ENCODE measurements at places on chromosomes 2 and 18.

GRCh38 chr2:240479111-240479501, 43.6 kb downstream of the GPC1 start:
- no peak for DNase-seq

- DNase-seq = no peak
Observed at GRCh38 chr2:112055730-112056625, 909 bp downstream of the TMEM87B start.

GRCh38 chr2:96205888-96206287, 2.7 kb downstream of the STARD7 start:
- no peak for DNase-seq

DNA sequence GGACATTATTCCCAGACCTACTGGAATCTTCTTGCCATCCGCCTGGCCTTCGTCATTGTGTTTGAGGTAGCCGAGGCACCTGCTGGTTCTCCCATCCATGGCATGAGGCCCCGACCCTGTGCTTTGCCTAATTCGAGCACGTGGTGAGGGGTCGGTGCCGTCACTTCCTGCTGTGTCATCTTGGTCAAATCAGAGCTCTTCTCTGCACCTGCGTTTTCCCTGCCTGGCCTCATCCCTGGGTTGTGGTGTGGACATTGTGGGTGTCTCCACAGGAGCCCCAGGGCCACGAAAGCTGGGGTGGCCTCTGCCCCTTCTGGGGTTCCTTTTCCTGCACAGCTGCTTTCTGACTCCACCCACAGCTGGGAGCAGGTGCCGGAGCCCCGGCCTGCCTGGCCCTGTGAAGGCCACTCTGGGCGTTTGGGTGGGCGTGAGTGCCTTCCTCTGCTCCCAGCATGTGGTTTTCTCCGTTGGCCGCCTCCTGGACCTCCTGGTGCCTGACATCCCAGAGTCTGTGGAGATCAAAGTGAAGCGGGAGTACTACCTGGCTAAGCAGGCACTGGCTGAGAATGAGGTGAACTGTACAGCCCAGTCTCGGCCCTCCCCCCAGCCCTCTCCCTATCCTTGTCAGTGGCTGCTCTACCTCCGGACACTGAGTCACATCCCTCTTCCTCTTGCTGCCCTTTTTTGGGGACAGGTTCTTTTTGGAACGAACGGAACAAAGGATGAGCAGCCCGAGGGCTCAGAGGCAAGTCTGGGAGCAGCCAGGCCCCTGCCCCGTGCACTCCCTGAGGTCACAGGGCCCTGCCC, 34.9 kb downstream of the ANO7 start:
- no peak for DNase-seq

- DNase-seq = no peak
Observed at GRCh38 chr2:122239440-122239839, 484.0 kb downstream of the TSN start.

- no peak for DNase-seq
Observed at GRCh38 chr2:233691443-233692433, 952 bp upstream of the UGT1A6 start.

- no peak for DNase-seq
Observed at GRCh38 chr2:204643326-204643725, 98.1 kb downstream of the PARD3B start.

DNA sequence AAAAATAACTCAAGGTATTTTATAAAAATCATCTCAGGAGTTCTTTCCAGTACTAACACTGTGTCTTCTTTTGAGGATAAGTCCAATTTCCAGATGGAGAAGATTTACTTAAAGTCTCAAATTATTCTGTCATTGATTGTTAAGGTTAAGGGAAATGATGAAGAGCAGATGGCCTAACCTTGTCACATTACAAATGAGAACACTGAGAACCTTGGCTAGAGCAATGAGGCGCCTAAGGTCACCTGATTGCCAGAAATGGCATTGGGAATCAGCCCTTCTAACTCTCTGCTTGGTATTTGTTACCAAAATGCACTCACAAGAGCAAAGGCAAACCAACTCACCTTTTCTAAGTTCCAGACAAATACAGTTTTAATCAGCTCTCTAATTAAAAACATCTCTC, 835.1 kb downstream of the RNF144A start:
- no peak for DNase-seq

DNA sequence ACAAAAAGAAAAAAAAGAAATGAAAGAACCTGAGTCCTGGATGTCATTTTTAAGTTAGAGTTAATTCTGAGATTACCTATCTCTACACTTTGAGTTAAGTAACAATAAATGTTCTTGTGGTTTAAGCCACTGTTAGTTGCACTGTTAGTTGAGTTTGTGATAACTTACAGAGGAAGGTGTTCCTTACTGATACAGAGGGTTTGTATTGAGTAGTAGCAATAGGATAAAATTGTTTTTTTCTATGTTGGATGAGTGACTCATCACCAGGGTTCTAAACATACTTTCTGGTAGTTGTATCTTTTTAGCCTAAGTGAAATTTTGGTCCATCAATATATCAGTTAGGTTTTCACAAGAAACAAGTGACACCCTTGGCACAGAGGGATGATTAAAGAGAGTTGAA, 4.0 kb upstream of the LCLAT1 start:
- DNase-seq = no peak

GRCh38 chr2:128552806-128553551, 234.3 kb upstream of the HS6ST1 start:
- no peak for DNase-seq

GRCh38 chr2:133408671-133409070, 159.6 kb downstream of the NCKAP5 start:
- no peak for DNase-seq

- no peak for DNase-seq
Observed at GRCh38 chr2:96763511-96764252, 3.0 kb downstream of the CNNM4 start.

- DNase-seq = no peak
Observed at GRCh38 chr2:105443617-105444598, 45.1 kb upstream of the FHL2 start.

GRCh38 chr18:33022370-33022769, 249.5 kb upstream of the KLHL14 start:
- DNase-seq = no peak

- no peak for DNase-seq
Observed at GRCh38 chr2:133412694-133413093, 155.6 kb downstream of the NCKAP5 start.

DNA sequence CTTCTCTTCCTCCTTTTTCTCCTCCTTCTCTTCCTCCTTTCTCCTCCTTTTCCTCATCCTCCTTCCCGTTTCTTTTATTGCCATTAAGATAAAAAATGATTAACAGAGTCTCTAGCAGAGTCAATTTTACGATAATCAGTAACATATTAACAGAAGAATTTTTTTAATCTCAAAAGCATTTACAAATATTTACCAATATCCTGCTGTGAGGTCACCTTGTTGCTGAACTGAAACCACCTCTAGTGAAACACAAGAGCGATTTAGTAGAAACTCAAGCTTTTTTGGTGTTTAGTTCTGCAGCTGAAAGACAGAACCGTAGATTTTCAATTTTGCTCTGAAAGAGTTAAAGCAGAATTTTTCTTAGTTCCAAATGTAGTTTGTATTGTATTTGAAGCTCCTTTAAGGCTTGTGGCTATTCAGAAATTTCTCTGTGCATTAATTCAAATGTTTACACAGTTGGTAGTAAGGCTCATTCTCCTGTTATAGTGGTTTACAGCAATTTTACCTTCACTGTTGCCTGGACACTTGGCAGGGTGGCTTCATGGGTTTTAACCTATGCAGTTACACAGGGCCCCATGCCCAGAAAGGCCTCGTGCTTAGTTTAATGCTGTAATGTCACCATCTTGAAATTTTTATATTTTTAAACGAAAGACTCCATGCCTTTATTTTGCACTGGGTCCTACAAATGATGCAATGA, 1106.6 kb upstream of the FAM98A start:
- DNase-seq = no peak

DNA sequence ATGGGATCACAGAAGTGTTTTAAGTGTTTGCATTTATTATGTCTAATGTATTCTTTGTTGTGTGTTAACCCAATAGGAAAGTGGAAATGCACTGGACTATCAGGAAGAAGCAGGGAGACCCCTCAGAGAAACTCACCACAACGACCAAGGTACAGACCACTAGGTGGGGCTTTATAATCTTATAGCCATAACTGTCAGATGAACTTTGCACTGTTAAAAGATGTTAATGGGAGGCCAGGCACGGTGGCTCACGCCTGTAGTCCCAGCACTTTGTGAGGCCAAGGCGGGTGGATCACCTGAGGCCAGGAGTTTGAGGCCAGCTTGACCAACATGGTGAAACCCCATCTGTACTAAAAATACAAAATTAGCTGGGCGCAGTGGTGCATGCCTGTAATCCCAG, 73.2 kb downstream of the SUMO1 start:
- no peak for DNase-seq

- DNase-seq = no peak
Observed at GRCh38 chr2:12719400-12720277, 2.9 kb downstream of the TRIB2 start.

- DNase-seq = no peak
Observed at GRCh38 chr2:45173513-45173912, 164.3 kb upstream of the SIX2 start.

DNA sequence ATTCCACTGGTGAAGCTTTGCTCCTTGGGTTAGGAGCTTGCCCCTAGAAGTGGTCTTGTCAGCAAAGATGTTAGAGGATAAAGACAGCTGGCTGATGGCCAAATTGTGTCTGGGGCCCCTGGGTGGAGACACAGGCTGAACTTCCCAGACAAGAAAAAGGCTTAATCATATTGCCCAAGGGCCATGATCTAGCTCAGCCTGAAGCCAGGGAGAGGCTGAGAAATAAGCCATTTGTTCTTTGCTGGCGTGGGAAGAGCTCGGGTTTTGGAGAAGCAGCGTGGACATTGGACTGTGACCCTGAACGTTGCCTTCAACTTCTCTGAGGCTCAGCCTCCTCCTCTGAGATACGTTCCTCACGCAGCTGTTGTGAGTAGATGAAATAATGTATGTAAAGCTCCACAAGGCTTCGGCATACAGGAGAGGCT, 153.0 kb downstream of the ZFP36L2 start:
- DNase-seq = no peak

DNA sequence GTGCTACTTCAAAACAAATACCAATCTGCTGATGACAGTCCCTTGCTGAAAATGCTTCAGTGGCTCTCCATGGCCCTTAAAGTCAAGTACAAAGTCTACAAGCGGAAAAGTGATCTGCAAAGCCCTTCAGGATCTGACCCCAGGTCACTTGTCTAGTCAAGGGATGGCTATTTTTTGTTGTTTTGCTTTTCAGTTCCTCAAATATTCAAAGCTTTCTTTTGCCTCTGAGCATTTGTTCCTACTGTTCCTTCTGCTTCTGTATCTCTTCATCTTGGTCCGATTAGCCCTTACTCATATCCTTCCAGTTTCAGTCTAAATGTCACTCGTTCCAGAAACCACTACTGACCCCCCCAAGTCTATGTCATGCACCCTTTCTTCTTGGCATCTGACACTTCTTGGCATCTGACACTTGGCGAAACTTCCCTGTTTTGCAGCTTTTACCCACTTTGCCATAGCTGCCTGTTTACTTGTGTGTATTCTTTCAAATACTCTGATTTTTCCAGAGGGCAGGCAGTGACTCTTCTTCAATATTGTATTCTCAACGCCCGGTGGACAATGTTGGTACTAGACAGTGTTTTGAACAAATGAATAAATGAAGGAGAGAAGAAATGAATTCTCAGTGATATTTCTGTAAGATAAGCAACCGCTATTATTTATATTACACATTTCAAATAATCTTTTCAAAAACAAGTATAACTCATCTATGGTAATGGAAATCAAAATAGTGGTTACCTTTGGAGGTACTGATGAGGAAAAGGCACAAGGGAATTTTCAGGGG, 175.9 kb upstream of the FN1 start:
- DNase-seq = no peak

DNA sequence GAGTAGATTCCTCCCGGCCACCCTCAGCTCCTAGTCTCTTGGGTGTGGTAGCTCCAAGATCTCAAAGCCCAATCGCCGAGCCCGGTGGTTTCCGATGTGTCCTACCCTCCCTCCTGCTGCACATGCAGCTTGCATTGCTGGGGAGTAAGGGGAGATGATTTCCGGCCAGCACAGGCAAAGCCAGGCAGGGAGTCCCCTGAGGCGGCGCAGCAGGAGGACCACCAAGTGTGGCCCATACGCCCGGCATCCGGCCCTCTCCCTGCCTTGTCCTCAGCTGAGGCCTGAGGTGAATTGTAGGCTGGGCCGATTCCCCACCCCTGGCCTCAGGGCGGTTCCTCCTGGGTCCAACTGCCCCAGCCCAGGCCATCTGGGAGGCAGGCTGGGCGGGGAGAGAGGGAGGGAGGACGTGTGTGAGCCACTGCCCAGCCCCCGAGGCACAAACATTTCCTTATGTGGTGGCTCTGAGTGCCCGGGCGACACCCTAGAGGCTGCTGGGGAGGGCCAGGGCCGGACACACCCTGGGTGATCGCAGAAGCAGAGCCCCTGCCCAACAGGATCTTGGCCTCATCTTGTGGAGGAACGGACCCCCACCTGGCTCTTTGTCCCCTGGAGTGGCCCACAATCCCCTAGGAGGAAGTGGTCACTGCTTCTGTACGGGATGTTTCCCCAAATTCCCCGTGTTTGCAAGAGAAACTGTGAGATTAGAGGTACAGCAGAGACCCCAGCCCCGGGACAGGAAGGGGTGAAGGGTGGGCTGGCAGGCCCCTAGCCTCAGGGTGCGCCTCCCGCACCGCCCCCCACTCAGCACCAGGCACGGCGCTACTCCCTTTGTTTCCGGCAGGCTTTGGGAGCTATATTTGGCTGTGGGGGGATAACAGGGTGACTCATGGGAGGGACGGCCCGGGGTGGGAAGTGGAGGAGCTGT, 41.9 kb upstream of the PTMA start:
- DNase-seq = peak; percentile 86

DNA sequence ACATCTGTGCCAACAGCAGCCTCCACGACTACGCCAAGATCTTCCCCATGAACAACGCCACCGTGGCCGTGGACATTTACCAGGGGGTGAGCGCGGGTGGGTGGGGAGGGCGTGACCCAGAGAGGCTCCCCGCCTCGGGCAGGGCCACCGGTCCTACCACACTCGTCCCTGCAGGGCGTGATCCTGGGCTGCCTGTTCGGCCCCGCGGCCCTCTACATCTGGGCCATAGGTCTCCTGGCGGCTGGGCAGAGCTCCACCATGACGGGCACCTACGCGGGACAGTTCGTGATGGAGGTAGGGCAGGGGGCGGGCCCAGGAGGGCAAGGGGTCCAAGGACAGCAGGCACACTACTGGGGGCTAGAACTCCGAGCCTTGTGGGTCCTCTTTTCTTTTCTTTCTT, 8.5 kb upstream of the CTDSP1 start:
- DNase-seq = no peak

GRCh38 chr18:32730620-32731091, 42.2 kb downstream of the KLHL14 start:
- DNase-seq = no peak

DNA sequence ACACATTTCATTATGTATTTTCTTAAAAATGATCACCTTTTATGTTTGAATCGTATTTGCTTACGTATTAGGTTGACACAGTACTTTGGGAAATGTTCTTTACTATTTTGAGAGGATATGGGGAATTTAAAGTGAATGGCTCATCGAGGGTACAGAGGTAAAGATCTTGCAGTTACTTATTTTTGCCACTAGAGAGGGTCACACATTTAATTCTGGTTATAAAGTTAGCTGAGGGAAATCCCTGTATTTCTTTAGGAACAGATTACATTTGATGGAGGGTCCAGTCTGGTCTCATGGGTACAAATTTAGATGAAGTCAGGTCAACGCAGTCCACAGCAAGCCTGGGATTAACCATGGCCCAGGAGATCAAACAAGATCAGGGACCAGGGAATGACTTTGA, 24.5 kb downstream of the DYNC2LI1 start:
- no peak for DNase-seq

- DNase-seq = no peak
Observed at GRCh38 chr2:43331422-43331821, 105.0 kb upstream of the ZFP36L2 start.

All from tibial nerve (tissue), 4 donors.